Activated T-cell treated with anti-CD3 and anti-CD28 coated beads, Interleukin-2, amount 50 U/mL, for 48 hours (primary cell): ENCODE measurements at places on chromosomes 2 and 18.

DNA sequence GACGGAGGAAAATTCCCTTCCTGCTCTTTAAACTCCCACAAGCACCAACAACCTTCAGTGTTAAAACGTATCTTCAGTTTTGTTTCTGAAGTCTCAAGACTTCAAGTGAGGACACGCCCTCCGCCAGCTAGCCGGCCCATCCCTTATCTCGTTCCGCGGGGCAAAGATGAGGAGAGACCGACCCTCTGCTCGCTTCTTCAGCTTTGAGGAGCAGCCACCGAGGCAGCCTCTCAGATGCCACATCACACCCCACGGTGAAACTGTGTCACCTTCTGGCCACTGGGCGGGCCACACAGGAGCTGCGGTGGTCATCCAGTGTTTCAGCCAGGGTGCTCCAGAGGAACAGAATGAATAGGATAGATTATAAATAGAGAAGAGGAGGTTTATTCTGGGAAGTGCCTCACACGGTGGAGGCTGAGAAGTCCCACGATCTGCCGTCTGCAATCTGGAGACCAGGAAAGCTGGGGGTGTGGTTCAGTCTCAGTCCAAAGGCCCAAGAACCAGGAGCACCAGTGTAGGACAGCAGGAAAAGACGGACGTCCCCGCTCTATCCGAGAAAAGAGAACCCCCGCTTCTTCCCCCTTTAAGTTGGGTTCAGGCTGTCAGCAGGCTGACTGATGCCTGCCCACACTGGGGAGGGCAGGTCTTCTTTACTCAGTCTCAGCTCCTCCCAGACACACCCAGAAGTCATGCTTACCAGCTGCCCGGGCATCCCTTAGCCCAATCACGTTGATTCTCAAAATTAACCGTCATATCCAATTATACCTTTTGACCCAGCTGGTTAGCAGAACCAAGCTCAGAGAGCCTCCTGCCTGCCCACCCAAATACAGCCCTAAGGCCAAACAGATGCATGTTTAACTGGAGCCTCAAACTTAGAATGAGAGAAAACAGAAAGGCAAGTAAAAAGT lies 399.7 kb upstream of the ID2 start:
- DNase-seq = no peak

DNA sequence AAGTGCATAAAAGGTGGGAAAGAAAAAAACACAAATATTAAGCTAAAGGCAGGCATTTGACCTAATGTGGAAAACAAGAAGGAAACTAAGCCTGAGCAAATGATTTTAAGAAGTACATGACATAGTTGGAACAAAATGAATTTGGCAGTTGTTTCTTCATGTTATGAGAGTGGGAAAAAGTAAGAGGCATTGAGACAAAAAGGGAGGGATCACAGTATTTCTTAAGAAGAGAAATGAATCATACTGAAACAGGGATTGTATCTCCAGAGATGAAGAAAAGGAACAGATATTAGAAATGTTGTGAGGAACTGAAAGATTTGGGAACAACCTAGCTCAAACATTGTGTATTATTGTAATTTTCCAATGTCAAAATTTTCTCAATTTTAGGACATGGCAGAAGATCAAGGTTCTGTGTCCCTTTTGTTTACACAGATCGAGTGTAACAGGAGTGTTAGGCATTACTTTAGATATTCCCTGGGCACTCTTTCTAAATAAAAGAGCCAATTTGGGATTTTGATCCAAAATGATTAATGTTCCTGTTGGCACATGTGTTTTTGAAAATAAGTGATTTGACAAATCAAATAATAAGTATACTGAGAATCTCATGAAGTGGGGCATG lies 98.6 kb downstream of the CALCRL start:
- DNase-seq = no peak

GRCh38 chr2:236939721-236940231 lies 145.9 kb upstream of the COPS8 start:
- no peak for DNase-seq

DNA sequence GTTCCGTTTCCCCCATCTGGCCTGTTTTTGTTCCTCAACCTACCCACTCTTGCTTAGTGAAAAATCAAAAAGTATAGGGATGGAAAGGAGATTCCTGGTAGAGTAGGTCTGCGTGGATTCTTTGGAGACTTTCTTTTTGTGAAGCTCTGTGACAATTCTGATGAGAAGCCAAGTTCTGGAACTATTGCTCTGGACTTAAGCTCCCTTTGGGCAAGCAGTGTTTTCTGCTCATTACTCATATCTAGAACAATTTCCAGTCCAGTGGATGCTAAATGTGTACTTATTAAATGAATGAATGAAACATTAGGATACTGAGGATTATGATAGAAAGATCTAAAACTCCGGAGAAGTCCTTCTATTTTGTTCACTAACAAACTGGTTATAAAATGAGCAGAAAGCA lies 76.5 kb downstream of the SOCS6 start:
- no peak for DNase-seq

DNA sequence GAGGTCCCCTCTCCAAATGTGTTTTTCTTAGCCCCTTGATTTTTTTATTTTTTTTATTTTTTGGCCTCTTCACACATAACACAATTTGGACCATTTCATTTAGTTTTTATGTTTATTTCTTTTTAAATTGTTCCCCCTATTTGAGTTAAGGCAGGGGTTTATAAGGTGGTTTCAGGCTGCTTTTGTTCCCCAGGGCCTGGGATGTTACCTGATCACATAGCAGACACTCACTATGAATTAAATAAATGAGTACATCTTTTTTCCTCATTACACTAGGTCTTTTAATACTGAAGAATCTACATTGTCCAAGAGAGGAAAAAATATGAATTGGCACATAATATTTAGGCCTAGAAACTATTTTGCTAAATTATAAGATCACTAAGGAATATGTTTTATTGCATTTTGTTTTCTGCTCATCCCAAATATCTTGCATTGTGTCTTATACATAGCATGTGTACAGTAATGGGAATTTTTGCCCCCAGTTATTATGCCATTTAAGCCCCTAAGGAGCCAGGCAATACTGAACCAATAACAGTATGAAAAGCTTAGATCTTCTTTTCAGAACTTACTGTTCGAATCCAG lies 112.4 kb upstream of the MAPRE2 start:
- DNase-seq = no peak

GRCh38 chr2:158047156-158047611 lies 54.5 kb upstream of the UPP2 start:
- no peak for DNase-seq
